Upper lobe of left lung (tissue), 6 donors: ENCODE measurements at places on chromosomes 2 and 18.
A peak's percentile ranks its signal among the peaks of the same experiment; 100 is the strongest.

- no peak for DNase-seq
These were observed 144.0 kb downstream of the TNS1 start for GRCh38 chr2:217858519-217859491.

- no peak for DNase-seq
These were observed 2.7 kb downstream of the ZNF532 start for GRCh38 chr18:58867281-58867961.

DNA sequence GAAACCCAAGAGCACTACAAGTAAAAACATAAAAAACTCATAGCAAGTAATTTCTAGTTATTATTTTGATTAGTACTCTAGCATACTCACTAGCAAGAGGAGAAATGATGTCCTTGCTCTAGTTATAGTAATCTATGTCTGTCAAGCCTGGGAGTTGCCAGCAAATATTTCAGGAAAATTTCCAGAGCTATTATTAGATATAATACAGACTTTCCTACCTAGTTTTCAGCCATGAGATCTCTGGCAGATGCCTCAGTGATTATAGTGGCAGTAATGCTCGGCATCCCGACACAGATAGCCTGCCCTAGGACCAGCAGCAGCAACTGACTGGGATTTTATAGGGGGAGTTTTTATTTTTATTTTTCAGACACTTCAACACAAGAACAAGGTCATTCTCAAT, 224.4 kb downstream of the ZNF385B start:
- no peak for DNase-seq

DNA sequence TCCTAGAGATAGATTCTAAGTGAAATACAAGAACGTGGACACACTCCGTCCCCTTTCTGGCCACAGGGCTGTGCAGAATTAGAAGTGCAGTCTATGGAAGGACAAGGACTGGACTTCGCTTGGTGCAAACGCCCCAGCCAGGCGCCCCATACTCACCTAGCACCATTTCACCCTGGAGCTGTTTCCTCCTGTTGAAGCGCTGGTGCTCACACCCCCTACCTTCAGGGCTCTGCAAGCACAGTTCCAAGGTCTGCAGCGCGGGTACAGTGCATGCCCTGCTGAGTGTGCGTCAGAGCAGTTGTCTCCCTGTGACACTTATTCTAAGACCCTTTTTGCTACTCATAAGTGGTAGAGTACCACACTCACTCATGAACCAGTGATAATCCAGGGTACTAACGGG, 3.0 kb downstream of the HPCAL1 start:
- DNase-seq, result peak; percentile 47

- no peak for DNase-seq
These were observed 115.7 kb downstream of the ZNF385B start for GRCh38 chr2:179745635-179746256.

- DNase-seq, result no peak
These were observed 411.2 kb upstream of the CHAC2 start for GRCh38 chr2:53356291-53356905.

DNA sequence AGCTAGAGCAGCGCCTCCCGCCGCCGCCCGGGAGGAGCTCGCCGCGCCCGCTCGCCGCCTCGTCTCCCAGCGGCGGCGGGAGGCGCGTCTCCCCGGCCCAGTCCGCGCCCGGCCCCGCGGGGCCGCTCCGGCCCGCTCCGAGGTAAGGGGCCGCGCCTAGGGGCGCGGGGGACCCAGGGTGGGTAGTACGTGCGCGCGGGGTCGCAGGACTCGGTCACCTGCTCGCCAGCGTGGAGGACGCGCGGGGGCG, 259 bp downstream of the NPAS2 start:
- no peak for DNase-seq

DNA sequence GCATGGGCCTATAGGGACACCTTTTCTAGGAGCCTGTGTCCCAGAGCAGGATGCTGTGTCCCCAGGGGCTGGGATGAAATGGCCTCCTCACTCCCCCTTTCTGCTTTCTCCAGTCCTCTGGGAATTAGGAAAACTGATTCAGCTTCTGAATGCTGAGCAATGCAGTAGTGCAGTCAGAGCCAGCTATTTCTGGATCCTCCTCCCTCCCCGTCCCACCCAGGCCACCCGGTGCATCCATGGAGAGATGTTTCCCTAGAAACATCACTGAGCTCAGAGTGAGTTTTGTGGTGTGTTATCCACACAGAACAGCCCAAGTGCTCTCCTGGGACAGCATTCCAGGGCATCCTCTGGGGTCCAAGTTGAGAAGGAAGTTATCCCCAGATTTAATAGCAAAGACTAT, 125.5 kb downstream of the LOXHD1 start:
- DNase-seq, result no peak

DNA sequence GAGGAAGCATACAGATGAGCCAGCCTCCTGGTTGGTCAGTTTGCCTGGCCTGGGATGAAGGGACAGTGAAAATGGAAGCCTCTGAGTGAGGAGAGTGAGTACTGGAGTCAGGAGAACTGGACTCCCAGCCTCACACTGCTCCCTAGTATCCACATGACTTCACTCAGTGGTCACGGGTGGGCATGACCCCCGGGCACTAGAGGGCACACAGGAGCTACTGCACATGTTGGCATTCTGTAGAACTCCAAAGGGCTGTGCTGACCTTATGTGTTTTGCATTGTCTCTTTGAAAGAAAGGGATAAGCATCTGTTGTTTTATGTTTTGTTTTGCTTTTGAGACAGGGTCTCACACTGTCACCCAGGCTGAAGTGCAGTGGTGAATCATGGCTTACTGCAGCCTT, 23.7 kb downstream of the NCAPH start:
- DNase-seq, result no peak

- DNase-seq, result no peak
These were observed 57.8 kb downstream of the CYB5A start for GRCh38 chr18:74233933-74234325.

DNA sequence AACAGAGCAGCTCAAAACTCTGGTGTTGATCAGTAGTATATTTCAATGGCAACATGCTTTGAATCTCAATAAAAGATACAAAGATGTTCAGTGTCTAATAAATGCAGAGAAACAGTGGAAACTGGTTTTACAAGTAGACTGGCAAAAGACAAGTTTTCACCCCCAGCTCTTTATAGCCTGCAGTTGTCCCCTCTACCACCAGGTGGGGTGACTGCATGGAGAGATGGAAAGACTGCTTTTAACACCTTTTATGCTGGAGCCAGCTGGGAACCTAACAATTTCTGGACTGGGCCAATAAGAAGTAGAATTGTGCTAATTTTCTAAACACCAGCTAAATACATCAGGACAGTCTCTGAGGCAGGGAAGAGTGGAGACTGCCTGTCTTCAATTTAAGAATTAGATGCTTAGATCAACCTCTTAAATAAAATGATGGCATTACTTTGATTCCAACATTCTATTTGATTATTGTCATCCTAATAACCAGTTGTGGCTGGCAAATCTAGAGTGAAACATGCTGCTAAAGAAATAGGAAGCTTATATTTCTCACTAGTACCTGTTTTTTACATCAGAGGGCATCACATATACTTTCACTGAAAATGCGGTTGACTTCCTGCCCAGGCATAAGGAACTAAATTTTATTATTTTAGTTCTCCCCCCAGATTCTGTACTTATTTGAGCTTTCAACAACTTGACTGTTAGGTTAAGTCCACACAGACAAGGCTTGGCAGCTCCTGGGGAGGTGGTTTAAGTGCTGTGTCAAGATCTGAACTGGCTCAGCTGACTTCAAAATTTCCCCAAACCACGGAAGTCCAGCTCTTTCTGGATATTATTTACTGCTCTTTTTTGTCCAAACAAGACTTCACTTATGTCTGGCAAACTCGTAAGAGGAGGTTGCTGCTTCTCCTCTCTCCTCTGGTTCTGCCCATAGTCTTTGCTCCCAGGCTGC, 140.5 kb downstream of the TPGS2 start:
- DNase-seq, result peak; percentile 57

DNA sequence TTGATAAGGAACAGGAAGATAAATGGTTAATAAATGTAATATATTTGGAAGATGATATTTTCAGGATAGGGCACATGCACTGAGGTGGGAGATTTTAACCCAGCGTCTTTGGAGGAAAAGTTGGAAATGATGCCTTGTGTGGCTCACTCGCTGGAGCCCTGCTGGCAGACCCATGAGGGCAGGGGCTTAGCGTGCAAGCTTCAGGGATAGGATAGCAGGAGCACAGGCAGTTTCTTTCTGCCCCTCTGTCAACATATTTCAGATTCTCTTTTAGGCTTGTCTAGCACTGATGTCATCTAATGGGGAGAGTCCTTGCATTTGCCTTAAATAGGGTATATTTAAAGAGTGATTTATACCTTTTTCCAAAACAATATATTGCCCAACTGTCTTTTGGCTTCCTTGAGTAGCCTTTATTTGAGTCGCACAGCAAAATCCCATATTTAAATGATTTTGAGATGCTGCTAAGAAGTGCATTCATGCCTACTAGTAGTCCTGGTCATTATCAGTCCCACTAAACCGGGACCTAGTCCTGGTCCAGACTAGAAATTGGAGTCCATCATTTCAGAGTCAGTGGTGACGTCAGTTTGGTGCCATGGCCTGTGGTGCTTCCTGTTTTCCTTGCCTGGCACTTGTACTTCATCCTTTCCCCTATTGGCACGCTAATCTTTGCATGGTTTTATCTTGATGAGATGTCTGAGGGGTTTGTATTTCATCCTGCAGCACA, 45.8 kb downstream of the SH3RF3 start:
- DNase-seq, result no peak

DNA sequence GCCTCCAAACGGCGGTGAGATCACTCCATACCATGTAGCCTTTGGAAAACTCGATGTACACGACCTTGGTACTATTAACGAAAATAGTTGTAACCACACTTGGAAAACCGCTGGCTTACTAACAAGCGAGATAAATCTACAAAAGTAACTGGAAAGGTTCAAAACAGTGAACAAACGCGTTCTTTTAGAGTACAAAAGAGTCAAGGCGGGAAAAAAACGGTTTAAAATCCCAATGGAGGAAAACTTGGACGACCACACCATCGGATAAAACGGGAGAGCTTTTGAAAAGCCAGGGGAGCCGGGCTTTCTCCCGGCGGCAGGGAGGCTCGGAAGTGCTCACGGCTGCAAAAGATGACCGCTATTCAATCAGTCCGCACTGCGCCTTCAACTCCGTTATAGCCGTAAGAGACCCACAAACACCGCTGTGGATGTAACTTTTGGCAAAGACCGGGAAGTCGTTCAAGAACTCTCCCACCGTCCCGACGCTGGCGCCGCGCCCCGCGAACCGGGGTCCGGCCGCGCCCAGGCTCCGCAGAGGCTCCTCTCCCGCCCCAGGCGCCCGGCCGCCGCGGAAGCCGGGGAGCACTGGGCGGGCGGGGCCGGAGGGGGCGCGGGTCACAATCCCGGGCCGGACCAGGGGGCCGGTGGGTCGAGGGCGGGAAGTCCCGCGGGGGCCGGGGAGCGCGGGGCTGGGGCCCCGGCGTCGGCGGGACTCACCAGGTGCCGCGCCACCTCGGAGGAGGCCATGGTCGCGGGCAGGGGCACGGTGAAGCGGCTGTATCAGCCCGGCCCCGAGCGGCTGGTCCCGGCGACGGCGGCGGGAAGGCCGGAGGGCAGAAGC, 465 bp downstream of the SEPTIN10 start:
- DNase-seq, result peak; percentile 95

GRCh38 chr2:201218780-201219179, 35.8 kb downstream of the CASP10 start:
- DNase-seq, result no peak

GRCh38 chr2:105538840-105539239, 140.0 kb upstream of the FHL2 start:
- DNase-seq, result no peak

DNA sequence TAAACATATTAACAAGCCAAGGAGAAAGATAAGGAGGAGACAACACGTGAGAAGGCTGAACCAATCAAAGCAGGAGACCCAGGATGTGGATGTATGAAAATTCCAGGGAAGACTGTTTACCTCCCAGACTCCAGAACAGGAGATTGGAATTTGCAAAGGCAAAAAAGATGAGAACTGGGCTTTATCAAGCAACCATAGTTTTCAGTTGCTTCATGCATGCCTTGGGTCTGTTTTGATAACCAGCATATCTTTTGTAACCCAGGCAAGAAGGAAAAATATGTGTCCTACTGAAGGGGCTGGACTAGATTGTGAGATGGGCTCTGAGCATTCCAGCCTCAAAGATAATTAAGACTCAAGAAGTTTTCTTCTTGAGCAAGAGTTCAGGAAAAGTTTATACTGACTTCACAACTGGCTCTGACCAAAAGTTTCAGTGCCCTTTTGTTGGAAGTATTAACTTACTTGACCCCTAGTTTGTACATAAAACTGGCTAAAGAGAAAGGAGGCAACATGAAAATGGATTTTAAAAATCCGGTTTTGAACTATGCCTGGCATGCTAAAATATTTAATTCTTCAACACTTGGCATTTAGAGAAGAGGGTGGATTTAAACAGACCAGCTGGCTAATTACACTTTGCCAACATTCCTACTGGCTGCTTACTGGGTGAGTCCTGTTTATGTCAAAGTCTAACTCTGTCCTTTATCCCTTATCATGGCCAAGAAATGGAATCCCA, 79.3 kb upstream of the CD28 start:
- no peak for DNase-seq

DNA sequence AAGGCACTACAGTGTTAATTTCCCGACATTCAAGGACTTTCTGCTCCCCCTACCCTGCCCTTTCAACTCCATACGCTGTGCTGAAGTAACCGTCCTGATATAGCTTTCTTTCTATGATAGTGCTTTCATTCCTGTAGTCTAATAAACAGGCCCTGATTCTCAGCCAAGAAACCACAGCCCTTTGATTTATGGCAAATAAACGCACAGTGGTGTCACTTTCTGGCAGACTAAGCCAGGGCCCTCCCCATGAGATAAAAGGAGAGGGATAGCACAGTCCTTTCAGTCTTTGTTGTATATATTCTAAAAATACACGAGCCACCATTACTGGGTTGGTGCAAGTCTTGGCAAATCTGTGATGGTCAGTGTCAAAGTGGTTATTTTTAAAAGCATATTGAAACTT, 291.2 kb downstream of the ALPK2 start:
- DNase-seq, result no peak

DNA sequence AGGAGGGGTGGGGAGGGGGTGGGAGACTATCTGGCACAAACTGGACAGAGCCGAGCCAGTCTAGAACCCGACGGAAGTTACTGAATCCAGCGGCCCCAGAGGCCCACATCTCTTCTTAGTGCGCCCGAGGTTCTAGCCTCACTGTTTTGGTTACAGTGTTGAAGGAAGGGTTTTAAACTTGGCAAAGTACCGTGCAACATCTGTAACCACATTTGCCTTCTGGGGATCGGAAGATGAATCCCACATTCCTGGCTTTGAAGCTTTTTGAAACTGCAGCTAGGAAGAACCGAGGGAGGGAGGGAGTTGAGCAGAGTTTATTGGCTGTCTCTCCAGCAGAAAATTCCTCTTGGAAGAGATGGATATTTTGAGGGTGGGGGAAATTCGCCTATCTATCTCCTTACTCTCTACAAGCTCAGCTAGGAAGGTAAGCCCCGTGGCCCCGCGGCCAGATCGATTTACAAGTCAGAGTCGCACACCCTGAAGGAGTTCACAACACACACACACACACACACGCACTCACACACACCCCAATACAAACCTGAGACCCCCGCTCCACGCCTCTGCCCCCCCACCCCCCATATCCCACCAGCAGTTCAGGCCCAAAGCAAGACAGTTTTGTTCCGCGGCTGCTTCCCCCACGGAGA, 1.0 kb downstream of the ACVR1 start:
- no peak for DNase-seq

- no peak for DNase-seq
These were observed 94.9 kb downstream of the RND3 start for GRCh38 chr2:150392614-150393013.
